ENCODE measurements at places on chromosomes 11 and 22.

- DNase-seq = no peak
Measured at GRCh38 chr11:106608677-106609076, 409.6 kb downstream of the GUCY1A2 start.

- DNase-seq = no peak
Measured at GRCh38 chr11:70886676-70887541, 365.5 kb downstream of the SHANK2 start.

- no peak for DNase-seq
Measured at GRCh38 chr22:39318507-39319283, 728 bp downstream of the RPL3 start.

GRCh38 chr22:47065756-47066615, 303.5 kb downstream of the TBC1D22A start:
- no peak for DNase-seq

DNA sequence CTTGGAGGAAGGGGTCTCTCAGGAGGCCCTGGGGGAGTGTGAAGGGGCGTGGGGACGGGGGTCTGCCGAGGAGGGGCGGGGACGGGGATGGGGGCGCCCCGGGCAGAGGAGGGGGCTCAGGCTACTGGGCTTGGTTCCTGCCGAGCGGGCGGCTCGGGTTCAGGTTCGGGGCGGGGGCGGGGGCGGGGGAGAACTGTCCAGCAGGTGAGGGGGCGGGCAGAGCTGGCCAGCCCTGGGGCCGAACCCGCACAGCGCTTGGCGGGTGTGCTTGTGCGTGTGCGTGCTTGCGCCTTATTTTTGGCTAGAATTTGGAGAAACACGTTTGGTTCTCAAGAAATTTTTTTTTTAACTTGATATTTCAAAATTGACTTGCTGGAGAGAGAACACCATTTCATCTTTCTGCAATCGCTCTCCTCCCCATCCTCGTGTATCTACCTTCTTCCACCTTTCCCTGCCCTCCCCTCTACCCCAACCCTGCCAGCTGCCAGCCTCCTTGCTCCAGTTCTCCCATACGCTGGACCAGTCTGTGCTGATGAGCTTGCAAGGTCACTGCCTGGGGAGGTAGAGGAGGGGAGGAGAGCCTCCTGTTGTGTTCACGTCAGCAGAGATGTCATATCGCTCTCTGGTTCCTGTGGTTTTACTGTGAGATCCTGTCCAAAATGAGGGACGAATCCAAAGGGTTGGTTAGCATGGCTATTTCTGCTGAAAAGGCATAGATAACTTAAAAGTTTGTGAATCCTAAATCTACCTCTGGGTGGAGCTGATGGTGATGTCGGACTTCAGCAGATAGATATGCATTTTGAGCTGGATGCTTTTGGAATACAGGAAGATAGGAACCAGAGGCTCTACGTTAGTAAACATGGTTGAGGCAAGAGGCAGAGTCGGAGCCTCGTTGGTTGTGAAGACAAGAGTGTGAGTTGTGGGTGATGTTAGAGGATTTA, 668 bp downstream of the MADD start:
- DNase-seq = peak; percentile 14

DNA sequence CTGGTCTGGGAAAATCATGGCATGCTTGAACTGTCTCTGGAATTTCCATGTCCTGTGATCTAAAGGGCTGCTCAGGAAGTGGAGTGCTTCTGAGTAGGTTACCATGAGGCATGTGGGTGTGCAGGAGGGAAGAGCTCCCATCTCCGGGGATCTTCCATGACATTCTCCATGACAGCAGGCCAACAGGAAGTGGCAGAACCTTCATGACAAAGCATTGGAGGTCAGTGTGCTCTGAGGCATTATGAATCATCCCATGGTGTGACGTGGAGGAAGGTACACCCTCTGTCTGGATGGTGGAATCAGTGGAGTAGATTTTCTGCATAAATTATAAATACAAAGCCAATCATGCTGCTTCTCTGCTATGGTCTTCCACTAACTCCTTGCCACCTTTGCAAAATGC, 139.6 kb upstream of the E2F8 start:
- no peak for DNase-seq

DNA sequence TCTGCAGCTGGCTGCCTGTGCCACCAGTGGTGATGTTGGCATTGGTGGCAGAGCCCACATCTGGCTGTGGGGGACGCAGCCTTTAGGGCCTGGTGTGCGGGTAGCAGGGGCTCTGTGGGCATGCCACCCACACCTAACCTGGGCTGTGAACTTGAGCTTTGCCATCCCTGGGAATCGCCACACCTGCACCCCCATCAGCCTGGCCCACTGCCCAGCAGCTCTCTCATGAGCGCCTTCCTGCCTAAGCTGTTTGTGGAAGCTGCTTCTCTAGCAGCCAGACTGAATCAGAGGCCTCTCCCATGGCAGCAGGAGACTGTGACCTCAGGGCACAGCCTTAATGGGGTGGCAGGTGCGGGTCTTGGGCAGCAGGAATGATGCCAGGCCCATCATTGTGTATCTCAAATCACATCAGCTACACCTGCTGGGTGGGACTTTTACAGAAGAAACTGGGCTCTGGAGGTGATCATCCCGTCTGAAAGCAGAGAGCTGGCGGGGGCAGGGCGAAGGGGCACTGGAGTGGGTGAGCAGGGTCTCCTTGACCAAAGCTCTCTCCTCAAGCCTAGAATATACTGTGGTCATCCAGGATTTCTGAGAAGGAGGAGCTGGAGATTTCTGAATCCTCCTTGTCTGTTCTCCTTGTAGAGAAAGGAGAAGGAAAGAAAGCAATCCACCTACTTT, 17.8 kb upstream of the CARS1 start:
- no peak for DNase-seq

DNA sequence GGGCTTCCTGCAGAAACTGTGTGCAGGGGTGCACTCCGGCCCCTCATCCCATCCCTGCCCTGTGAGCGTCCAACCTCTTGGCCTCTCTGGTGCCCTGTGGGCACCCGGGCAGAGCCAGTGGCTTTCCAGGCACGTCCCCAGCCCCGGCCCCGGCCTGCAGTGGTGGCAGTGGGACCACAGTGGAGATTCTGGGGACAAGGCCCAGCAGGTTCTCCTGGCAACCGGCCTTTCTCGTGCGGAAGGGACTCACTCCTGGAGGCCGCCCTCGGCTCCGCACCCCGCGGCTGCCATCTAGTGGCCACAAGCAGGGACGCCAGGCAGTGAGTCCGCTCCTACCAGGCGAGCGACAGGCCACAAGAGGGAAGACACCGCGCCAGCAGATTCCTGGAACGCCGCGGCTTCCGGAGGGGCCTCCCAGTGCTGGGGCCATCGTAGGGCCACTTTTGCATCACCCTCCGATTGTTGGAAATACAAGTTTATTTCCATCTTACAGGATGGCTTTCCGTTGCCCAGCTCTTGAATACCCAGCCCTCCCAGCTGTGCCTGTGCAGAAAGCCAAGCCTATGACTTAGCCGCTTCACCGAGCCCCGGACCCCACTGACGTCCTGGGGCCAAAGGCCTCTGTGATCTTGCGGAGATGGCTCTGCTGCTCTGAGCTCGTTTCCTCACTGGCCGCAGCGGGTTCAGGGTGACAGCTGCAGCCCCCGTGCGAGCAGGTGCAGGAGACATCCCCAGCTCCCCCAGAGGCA, 357.3 kb downstream of the CTTN start:
- no peak for DNase-seq

GRCh38 chr11:78041843-78042440, 18.9 kb upstream of the KCTD14 start:
- DNase-seq = no peak

DNA sequence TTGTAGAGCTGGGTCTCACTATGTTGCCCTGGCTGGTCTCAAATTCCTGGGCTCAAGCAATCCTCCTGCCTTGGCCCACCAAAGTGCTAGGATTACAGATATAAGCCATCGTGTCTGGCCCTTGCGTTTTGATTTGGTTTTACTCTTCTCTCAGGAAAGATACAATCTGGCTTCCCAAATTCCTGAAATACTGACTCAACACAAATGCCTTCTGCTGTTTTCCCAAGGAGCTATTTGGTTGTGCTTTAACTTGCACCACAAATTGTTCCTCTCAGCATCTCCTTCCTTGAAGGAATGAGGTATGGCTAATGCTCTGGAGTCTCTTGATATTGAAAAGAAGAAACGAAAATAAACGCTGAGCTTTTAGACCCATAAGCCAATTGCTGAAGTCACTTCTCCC, 110.0 kb upstream of the PAX6 start:
- no peak for DNase-seq

- DNase-seq = no peak
Measured at GRCh38 chr11:7905961-7906429, 25.1 kb downstream of the OR10A6 start.

GRCh38 chr11:112300094-112300786, 39.6 kb upstream of the PLET1 start:
- no peak for DNase-seq

DNA sequence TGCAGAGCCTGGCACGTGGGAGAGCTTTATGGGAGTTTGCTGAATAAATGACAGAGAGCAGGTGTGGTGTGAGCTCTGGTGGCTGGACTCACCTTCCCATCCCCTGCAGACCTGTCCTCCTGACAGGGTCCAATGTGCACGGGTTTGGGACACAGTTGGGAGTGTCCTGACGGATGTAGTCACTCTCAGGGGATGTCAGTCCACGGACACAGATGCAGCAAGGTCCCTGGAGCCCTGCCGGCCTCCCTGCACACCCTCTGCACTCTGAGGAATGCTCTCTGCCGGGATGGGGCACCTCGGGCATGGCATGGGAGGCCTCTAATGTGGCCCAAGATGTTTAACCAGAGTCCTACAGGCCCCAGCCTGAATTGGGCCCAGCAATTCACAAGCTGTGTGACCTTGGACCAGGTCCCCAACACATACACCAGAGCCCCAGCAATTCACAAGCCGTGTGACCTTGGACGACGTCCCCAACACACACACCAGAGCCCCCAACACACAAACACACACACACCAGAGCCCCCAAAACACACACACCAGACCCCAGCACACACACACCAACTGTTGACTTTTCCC, 30.0 kb upstream of the RFPL3 start:
- no peak for DNase-seq

DNA sequence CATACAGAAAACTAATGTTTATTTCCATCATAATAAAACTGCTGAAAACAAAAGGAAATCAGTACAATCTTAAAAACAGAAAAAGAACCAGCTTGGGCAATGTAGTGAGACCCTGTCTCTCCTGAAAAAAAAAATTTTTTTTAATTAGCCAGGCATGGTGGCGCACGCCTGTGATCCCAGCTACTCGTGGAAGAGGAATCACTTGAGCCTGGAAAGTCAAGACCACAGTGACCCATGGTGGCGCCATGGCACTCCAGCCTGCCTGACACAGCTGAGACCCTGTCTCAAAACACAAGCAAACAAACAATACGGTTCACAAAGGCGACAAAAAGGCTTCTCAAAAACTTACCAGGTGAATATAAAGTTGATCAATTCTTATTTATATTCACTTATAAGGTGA, 289.7 kb downstream of the BRD1 start:
- DNase-seq = no peak

GRCh38 chr11:44766972-44767278, 40.2 kb downstream of the TSPAN18 start:
- DNase-seq = no peak

- DNase-seq = no peak
Measured at GRCh38 chr11:28343304-28344233, 235.4 kb downstream of the METTL15 start.

DNA sequence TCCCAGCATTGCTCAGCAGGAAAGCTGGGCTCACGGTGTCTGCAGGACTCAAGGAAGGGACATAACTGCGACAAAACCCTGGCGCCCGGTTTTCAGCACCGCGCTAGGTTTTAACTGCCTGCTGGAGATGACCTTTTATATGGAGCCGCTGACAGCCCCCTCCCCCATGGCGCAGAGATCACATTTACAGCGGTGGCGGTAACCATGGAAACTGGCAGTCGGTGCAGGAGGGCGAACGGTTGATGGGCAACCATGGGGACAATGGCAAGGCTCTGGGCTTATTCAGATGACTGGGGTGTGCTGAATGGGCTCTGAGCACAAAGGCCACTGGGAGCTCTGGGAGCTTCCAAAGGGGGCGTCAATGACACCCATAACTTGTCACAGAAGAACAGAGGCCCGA, 37.2 kb downstream of the CELSR1 start:
- DNase-seq = no peak

GRCh38 chr11:114478001-114478410, 38.7 kb downstream of the REXO2 start:
- no peak for DNase-seq

DNA sequence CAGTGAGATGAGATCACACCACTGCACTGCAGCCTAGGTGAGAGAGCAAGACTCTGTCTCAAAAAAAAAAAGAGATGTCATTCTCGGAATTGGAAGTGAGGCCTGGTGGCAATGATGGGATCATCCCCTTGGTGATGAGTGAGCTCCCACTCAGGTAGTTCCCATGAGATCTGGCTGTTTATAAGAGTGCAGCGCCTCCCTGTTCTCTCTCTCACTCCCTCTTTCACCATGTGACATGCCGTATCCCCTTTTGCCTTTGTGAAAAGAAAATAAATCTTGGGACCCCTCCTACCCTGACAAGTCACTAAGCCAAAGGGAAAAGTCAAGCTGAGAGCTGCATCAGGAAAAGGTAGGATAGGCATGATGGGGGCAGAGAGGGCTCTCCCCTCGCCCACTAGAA, 28.8 kb downstream of the ZNF70 start:
- DNase-seq = no peak

DNA sequence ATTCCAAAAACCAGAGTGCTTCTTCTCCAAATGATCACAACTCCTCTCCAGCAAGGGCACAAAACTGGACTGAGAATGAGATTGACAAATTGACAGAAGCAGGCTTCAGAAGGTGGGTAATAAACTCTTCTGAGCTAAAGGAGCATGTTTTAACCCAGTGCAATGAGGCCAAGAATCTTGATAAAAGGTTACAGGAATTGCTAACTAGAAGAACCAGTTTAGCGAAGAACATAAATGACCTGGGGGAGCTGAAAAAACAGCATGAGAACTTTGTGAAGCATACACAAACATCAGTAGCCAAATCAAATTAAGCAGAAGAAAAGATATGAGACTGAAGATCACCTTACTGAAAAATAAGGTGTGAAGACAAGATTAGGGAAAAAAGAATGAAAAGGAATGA, 15.5 kb downstream of the OR52M1 start:
- no peak for DNase-seq

GRCh38 chr22:37896181-37896592, 9.9 kb upstream of the MICALL1 start:
- no peak for DNase-seq

DNA sequence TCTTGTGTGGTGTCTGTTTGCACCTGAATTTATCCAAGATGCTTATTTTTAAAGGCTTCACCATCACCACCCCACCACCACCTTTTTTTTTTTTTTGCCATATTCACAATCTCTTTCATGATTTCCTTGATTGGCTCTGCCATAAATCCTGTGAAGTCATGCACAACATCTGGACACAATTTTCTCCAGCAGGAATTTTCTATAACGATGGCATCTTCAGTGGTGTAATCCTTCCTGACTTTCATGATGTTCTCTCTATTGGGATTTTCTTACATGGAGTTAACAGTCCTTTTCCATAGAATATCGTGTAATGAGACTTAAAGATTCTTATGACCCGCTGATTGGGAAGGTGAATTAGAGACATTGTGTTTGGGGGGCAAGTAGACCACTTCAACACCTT, 17.8 kb downstream of the ZFP91 start:
- DNase-seq = no peak

GRCh38 chr22:29782061-29782845, 15.1 kb downstream of the UQCR10 start:
- no peak for DNase-seq

Measured in cerebellar nuclear complex (tissue), 1 donor.